ENCODE measurements at places on chromosomes 7 and 10.
A peak's percentile ranks its signal among the peaks of the same experiment; 100 is the strongest.

- no peak for DNase-seq
Measured at GRCh38 chr10:58773944-58774343, 261.3 kb downstream of the BICC1 start.

- no peak for DNase-seq
Measured at GRCh38 chr7:28811701-28812430, 146.3 kb downstream of the TRIL start.

DNA sequence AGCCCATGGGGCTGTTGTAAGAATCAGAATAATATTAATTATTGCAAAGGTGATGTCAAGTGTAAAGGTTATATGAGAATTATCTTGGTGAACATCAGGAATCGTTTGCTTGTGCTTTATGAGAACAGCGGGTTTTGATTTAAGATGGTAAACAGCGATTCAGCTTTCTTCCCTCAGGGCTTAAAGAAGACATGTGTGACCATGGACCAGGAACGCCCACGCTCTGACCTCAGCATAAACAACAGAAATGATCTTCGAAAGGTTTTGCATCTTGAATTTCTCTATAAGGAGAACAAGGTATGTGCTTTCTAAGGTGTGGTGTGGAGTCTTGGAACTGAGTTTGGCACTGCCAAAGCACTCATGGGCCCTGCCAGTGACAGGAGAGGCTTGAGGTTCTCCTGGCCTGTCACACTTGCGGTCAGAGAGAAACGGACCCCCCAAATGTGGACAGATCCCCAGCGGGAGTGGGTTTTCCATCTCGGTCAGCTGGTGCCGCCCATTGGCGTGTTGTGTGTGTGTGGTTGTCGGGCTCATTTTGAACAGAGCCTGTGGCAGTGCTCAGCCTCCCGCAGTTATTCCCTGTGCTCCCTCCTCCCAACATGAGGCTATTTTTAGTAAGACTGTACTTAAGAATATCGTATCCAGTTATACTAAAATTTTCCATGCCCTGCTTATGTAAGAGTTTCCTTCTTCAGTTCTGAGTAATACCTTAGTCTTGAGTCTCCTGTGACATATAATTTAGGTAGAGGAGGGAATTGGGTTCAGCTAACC is 7.2 kb downstream of the MINDY4 start:
- DNase-seq = no peak

GRCh38 chr7:133650487-133651300 is 397.8 kb downstream of the EXOC4 start:
- no peak for DNase-seq

- DNase-seq = no peak
Measured at GRCh38 chr7:5050676-5051075, 5.0 kb downstream of the RBAK start.

GRCh38 chr10:91610919-91611318 is 22.0 kb downstream of the PPP1R3C start:
- DNase-seq = no peak

DNA sequence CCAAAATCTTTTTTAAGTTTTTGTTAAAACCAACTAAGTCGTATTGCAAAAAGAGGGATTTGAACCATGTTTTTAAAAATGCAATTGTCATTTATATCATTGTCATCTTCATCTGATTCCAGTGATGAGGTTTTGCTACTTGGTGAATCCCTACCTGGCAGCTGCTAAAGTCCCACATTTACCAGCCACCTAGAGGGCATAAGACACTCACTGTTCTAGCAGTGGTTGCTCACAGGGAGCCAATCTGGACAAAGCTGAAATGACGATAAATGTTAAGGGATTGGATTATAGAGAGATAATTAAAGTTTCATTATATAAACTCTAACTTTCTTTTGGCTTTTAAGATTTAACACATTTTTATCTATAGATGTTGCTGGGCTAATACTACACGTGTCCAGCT is 18.7 kb downstream of the KIFBP start:
- no peak for DNase-seq

GRCh38 chr7:26034391-26034790 is 117.6 kb upstream of the NFE2L3 start:
- no peak for DNase-seq

DNA sequence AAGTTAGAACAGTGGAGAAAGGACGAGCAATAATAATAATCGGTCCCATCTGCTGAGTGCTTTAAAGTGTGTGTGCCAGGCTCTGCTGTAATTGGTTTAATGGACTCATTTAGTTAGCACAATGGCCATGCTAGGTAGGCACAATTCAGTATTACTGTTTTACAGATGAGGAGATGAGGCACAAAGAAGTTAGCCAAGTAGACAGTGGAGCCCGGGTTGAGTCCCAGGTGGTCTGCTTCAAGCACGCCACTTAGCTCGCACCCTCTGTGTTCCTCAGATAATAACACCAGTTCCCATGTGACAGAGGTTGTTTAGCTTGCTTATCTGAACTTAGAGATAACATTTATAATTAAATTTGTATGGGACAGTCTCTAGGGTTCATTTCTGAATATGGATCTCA is 101.6 kb upstream of the GJD4 start:
- no peak for DNase-seq

- DNase-seq = no peak
Measured at GRCh38 chr7:119733127-119733879, 539.7 kb upstream of the KCND2 start.

GRCh38 chr7:107920048-107920772 is 29.2 kb downstream of the DLD start:
- no peak for DNase-seq

- DNase-seq = no peak
Measured at GRCh38 chr7:117993377-117994003, 120.2 kb upstream of the CTTNBP2 start.

DNA sequence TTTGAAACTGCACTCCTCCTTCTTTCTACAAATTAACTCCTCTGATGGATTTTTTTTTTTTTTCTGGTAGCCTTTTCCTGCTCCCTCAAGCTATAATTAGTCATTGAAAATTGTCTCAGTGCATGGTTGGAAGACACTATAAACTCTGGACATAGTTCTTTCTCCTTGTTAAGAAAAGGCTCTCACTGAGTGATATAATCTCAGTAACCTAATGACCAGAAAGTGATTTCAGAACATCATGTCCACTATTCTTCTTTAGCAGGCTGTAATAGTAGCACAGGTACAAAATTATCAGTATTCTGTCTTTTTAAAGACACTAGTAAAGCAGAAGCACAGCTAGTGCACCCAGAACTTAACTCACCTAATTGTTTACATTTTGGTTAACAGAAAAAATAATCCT is 752.6 kb upstream of the PHF14 start:
- DNase-seq = no peak

DNA sequence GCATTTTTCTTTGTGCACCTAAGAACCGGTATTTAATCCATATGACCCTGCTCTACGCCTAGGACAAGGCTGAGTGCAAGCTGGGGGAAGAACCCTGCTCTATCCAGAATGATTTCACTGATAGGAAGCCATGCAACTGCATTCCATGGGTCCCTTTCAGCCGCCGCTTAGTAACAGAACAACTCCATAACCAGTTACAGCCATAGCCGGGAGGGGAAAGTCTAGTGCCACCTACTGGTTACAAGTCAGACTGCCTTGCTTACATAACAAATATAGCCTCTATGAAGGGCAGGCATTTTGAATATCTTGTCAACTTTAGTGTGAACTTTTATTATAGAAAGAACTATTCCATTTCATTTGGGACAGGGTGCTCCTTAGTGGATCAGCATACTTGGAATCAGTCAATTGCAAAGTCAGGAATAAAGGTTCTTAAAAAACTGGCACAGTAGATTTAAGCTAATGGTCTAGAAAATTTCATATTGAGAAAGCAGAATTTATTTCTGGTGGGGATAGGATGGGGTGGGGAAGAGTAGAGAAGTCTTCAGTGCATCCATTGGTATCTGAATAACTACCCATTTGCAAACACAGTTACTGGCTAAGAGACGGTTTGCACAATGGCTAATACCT is 521.7 kb downstream of the ADRA2A start:
- peak; percentile 8 for DNase-seq

GRCh38 chr7:23293500-23294073 is 5.6 kb upstream of the MALSU1 start:
- DNase-seq = no peak

DNA sequence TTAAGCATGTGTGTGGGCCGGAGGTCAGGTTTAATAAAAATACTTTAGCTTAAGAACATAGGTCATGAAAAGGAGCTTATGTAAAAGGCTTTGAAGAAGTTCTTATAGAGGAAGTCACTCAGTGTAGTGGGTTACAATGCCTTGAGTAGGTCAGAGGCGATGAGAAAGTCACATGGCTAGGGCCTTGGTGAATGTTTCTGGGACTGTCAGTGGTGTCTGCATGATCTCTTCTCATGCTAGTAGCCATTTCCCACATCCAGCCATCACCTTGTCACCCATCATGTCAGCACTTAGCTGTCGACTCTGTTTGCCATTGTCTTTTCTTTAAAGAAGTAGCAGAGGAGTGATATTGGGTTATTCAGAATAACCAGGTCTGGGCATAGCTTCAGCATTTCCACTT is 236.6 kb downstream of the CDK14 start:
- DNase-seq = no peak

DNA sequence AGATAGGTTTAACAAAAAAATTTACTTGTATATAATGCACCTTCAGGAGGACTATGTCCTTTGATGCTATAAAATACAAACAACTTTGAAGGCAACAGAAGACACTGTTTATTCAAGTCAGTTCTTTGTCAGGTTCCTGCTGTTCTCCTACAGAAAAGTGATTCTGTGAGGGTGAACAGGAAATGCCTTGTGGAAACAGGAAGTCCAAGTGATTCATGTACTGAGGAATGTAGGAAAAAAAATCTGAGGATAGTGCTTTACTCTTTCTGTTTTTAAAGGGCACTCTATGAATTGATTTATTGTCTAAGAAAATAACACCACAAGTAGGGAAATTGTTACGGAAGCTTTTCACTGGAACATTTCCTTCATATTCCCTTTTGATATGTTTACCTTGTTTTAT is 171.9 kb downstream of the HDAC9 start:
- peak; percentile 41 for DNase-seq

DNA sequence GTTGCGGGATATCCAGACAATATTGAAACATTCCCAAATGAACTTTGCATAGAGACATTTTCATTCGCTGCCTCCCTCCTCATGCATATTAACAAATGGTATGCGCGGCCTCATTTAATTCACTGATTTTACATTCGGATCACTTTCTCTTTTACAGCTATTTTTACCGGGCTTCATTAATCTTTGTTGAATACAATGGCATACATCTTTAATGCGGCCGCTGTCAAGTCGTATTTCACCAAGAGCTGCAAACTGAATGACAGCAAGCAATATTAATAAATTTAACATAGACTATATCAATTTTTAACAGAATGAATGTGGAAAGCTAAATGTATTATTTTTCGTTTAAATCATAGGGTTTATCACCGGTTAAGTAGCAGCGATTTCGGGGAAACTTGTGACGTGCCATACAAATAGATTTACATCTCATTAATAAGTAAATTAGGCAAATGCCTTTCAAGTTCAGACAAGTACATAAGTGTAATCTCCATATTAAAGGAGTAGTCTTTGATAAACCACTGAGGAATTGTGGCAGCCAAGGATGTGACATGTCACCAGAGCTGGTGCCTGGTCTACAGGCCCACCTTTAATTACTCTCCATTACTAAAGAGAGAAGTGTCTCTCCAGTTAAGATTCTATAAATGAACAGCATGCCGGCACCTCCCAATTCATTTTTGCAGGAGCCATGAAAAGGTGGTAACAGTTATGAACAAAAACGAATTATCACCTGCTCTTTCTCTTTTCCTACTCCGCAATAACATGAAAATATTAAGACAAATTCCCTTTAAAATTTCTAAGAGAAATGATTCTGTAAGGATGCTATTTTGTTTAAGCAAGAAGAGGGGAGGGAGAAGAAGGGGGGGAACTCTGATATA is 568.9 kb upstream of the MKI67 start:
- no peak for DNase-seq

DNA sequence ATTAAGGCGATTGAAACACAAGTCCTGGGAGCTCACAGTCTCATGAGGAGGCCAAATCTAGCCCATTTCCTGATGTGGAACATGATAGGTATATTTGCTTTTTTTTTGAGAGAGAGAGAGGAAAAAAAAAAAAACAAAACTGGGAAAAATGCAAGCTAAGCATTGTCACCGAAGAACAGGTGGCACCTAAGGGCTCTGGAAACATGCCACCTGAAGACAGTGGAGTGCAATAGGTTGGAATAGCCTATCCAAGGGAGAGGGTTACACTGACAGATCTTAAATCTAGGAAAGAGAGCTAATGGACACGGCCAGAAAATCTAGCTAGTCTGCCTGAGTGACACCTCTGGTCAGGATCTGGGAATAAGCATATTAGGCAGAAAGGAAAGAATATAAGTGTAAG is 110.2 kb downstream of the SRI start:
- no peak for DNase-seq

DNA sequence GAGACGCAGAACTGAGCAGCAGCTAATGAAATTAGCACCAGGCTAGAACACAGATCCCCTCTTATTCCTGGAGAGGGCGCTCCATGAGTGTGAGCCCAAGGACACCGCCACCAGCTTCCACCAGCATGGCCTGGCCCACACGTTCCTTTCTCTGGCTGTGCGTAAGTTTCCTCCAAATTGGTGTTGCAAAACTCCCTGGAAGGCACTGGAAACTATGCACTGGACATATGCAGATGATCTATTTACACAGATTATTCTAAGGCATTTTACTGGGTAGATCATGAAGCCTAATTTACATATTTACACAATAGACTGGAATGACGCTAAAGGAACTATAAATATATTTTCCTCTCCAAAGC is 455.6 kb upstream of the FOXK1 start:
- DNase-seq = no peak

DNA sequence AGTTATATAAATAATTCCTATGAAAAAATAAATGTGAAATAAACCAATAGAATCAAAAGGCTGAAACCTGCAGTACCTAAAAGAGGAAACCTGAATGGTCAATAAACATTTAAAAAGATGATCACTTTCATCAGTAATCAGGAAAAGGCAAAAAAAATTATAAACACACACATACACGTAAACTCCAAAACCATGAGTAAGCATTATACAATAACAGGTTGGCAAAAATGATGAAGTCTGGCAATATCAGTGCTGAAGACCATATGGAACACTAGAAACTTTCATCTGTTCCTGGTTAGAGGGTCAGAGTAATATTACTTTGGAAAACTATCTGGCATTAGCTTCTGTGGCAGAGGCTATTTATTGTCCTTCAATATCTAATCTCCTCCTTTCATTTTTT is 38.5 kb downstream of the PTF1A start:
- DNase-seq = no peak

DNA sequence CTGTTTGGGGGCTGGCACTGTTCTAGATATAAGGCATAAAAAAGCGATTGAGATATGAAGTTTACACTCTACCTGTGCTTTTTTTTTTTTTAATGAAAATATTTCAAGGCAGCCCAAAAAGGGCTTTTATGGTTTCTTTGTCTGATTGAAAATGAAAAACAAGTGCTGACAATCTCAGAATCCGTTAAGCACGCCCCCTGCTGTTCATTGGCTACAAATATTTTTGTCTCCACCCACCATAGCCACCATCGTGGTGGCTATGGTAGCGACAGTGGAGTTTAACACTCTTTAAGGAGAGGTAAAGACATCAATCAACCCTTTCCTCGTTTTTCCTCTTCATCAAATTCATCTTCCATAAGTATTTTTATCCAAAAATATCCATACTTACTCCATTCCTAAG is 94.2 kb downstream of the CD36 start:
- no peak for DNase-seq

All from HS-27A (cell line).